ENCODE measurements at places on chromosomes 6 and 20. TPM values are rescaled to one million over a fixed set of nuclear protein-coding genes. Genes with fewer than 3 reads are reported as not detected.

The KHDC1L gene
- total RNA-seq, result not detected

The OXT gene
- not detected for total RNA-seq

The NNAT gene
- total RNA-seq, result not detected

The HLA-DPA1 gene
- total RNA-seq, result not detected

The CD24 gene
- 281 TPM for total RNA-seq

The LBP gene
- 0.99 TPM for total RNA-seq

The SMOC2 gene
- total RNA-seq, result not detected

The SAMD5 gene
- total RNA-seq, result 0.85 TPM

The MCHR2 gene
- total RNA-seq, result not detected

The PLCB1 gene
- 1.0 TPM for total RNA-seq

The FOXS1 gene
- 0.94 TPM for total RNA-seq

The IRAK1BP1 gene
- 0.71 TPM for total RNA-seq

The PDCD2 gene
- 56.3 TPM for total RNA-seq

Data from A549 treated with CpdA at 1 μM for 4 hours (cell line).